Keratinocyte (primary cell): ENCODE measurements at places on chromosomes 2 and 18.

GRCh38 chr2:57549642-57550102, 496.9 kb upstream of the VRK2 start:
- DNase-seq = no peak

DNA sequence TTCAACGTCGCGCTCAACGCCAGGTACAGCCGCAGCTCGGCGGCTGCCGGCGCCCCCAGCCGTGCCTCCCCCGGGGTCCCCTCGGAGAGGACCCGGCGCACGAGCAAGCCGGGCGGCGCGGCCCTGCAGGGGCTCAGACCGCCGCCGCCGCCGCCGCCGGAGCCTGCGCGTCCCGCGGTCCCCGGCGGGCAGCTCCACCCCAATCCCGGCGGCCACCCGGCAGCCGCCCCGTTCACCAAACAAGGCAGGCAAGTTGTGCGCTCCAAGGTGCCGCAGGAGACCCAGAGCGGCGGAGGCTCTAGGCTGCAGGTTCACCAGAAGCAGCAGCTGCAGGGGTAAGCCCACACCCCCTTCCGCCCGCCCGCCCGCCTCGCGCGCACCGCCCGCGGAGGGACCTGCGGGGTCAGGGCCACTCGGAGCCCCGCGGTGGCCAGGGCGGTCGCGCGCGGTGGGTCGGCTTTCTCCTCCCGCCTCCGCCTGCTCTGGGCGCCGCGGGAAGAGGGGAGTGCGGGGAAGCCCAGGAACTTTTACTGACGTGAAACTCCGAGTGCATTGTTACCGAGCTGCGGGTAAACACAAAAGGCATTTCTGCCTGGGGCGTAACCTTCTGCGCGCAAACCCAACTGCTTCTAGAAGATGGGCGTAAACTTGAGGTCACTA, 861 bp downstream of the LTBP1 start:
- no peak for DNase-seq

- no peak for DNase-seq
These were observed 95.3 kb downstream of the MREG start for GRCh38 chr2:215917953-215918620.

GRCh38 chr2:241632478-241633325, 4.3 kb downstream of the THAP4 start:
- DNase-seq = no peak

DNA sequence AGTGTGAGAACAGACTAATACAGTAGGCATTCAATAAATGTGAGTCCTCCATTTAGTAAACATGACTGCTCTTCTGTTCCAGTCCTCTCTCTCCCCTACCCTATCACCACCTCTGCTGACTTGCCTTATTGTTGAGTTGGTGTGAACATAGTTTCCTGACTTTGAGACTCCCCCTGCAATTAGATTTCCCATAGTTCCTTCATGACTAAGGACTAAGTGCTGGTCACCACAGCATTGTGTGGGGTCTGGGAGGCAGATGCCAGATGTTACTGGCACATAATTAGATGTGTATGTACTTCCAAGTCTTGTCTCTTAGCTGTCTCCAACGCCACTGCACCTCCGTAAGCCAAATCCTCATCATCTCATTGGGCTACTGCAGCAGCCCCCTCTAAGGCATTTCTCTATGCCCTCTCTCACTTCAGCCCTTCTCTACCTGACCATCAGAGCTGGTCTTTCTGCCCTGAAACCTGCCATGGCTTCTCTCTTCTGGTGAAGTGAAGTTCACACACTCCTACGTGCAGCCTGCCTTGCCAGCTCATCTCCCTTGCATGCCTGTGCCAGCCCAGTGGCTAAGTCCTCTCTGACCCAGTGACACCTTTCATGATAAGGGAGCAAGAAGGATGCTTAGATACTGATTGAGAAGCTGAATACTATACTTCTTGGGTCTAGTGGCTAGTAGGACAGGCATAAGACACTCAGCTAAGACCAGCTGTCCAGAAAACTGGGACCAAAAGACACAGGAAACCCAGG, 81.6 kb upstream of the ALPP start:
- no peak for DNase-seq
